Mesenchymal stem cell (in vitro differentiated cells and primary cell): ENCODE measurements at places on chromosomes 3 and 15.

- DNase-seq: no peak
Observed at GRCh38 chr15:101246824-101247745, 4.8 kb downstream of the CHSY1 start.

- no peak for DNase-seq
Observed at GRCh38 chr3:58120075-58120812, 90.5 kb downstream of the DNASE1L3 start.

GRCh38 chr3:176935194-176935888 is 261.9 kb downstream of the TBL1XR1 start:
- DNase-seq: no peak

DNA sequence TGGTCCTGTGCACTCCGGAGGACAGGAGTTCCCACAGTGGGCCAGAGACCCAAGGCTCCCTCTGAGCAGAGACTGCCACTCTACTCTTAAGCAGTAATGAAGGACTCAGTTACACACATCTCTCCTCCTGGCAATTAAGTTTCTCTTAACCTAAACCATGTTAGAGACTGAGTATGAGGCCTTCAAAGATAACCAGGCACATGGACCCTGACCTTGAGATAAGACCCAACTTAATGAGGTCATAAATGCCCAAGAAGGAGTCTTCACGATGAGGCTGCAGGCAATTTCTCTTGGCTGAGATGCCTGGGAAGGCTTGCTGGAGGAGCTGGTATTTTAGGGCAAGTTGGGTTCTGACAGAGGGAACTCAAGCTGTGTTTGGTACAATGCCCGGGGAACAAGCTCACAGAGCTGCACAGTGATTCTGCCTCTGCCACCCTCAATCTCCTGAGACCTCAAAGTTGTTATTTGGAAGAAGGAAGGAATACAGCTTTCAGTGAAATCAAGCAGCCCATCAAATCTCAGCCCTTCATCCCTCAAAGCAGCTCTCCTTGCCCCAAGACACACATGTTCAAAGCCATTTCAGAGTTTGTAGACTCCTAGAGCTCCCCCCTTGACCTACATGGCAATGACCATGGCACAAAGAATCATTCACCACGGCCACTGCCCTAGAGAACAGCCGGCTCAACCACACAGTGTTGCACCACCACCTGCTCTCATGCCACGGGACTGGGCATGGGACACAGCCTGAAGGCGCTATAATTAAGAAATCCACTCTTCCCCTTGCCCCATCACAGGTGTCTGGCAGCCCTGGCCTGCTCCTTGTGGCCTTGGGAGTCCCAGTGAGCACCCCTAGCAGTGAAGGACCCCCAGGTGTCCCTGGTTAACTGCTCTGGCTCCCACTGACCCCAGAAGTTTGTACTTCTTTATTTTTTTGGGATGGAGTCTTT is 7.1 kb downstream of the RMDN3 start:
- DNase-seq: no peak

DNA sequence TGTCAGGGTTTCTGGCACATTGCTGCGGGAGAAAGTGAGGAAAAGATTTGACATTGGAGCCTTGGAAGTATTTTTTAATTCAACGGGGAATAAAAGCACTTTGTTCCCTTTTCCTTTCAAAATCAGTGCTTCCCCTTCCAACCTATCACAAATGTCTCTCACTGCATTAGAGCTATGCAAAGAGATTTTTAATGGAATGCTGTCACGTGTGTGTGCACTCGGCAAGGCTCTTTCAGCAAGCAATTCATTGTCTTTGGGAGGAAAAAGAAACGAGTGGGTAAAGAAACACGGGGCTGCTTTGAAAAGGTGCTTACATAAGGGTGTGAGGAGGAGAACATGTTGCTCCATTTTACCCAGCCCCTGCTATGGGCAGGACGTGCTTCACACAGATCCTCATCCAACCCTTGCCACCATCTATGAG is 490.4 kb upstream of the PROK2 start:
- DNase-seq: no peak

- DNase-seq: no peak
Observed at GRCh38 chr15:49236869-49237268, 66.8 kb downstream of the GALK2 start.

- no peak for DNase-seq
Observed at GRCh38 chr3:82208002-82208710, 446.7 kb upstream of the GBE1 start.

DNA sequence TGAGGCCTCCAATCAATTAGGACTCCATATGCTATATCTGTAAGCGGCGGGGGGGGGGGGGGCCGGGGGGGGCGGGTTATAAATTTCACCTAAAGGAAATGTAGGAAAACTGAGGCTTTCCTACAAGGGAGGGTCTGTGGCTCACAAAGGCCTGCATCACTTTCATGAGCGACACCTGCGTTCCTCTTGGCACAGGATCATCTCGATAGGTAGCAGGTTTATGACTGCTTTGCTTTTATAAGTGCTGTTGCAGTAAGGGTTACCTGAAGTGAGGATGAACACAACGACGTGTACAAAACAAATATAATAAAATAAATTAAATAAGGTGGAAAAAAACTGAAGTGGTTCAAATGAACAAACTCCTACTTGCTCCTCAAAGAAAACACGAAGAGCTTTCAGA is 194.3 kb downstream of the FOXP1 start:
- DNase-seq: no peak

- DNase-seq: no peak
Observed at GRCh38 chr3:194136519-194137007, 615 bp downstream of the HES1 start.

DNA sequence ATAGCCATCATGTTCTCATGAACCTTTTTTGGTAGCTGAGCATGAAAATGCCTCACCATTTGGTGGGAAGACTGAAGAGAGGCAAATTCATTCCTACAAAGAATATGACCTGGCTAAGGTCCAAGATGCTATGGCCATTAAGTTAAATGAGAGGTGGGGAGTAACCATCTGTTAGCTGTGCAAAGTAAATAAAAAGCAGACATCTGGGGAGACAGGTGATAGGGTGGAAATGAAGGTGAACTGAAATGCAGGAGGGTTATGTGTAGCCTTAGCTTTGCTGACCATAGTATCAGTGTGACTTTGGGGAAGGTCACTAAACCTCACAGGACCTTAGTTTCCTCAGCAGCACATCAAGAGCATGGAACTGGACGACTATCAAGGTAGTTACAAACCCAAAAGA is 111.0 kb upstream of the STRIT1 start:
- DNase-seq: no peak

DNA sequence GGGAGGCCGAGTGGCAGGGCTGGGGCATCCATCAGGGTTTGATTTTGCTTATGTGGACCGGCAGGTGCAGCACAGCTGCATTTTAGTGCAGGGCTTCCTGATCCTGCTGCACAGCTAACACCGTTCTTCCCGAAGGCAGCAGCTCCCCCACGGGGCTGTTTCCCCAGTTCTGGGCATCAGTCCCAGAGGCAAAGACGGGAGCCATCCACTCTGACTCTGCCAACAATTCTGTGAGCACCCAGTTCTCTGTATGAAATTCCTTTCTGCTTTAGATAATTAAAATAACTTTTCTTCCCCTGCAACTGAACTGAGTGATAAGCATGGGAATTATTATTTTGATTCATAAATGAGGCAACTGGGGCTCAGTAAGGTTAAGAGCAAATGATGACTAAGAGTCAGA is 262.9 kb upstream of the ATP10A start:
- DNase-seq: no peak

- no peak for DNase-seq
Observed at GRCh38 chr3:27561576-27561975, 77.4 kb upstream of the SLC4A7 start.

- DNase-seq: peak; percentile 98
Observed at GRCh38 chr3:52240059-52240885, 1.3 kb upstream of the TWF2 start.

GRCh38 chr3:146491303-146491702 is 21.9 kb upstream of the PLSCR2 start:
- peak; percentile 33 for DNase-seq

DNA sequence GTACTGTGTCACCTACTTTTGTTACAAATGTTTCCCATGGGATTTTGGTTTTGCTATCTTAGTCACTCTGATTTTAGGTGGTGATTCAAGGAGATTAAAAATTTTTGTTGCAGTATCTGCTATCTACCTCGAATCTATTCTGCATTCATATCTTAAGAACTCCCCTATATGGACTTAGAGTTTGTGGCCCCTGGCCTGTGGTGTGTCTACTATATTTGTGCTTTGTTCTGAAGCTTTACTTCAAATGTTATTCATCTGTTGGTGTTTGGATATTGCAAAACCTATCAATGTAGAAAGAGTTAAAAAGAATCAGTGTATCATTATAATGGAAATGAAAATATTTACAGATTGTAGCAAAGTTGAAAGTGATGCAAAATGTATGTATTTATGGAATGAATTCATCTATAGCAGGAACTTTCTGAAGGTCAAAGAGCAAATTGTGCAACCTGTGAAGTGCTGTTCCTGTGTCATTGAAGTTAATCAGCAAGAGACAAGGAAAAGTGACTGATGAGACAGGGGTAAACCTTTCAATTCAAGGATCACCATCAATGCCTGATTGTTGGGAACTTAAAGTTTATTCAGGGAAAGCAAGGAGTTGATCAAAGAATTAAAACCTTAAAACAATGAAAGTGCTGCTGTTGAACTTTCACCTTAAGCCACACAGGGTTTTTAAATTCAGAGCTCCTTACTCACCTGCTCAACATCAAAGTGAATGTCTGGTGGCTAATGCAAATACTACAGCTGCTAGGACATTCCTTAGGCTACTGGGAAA is 71.0 kb downstream of the SLMAP start:
- DNase-seq: no peak

- DNase-seq: no peak
Observed at GRCh38 chr3:195708061-195708460, 12.7 kb upstream of the MUC20 start.

GRCh38 chr3:42028474-42028873 is 62.7 kb upstream of the TRAK1 start:
- no peak for DNase-seq

GRCh38 chr3:148930752-148931151 is 60.6 kb upstream of the GYG1 start:
- no peak for DNase-seq

GRCh38 chr3:190585805-190586630 is 72.1 kb downstream of the IL1RAP start:
- peak; percentile 97 for DNase-seq

- no peak for DNase-seq
Observed at GRCh38 chr3:155646669-155647068, 98.2 kb downstream of the PLCH1 start.

GRCh38 chr3:13261892-13262291 is 158.2 kb downstream of the NUP210 start:
- DNase-seq: no peak

DNA sequence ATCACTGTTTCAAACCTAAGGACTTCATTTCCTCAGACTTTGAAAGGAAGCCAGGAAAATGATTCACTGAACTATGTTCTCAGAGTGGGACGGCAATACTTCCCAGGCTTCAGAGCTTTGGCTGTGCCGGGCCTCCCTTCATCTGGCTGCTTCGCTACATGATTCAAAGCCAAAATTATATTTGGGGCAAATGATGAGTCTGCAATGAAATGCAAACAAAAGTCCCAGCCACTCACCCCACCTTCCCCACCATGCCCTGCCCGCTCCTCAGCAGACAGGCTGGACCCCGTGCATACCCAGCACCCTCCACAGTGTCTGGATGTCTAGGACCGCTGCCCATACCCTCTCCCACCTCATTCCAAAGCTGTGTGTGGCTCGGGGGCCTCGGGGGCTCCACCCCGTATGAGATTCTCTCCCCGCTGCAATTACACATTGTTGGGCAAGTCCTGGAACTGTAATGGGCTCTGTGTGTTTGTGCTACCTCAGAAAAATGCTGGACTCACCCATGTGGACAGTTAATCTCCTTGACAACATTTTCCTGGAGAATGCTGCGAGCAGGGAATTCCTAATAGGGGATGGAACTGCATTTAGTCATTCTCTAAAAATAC is 32.2 kb downstream of the ATP10A start:
- DNase-seq: peak; percentile 64

GRCh38 chr3:159609625-159610024 is 379.0 kb upstream of the IL12A start:
- no peak for DNase-seq

DNA sequence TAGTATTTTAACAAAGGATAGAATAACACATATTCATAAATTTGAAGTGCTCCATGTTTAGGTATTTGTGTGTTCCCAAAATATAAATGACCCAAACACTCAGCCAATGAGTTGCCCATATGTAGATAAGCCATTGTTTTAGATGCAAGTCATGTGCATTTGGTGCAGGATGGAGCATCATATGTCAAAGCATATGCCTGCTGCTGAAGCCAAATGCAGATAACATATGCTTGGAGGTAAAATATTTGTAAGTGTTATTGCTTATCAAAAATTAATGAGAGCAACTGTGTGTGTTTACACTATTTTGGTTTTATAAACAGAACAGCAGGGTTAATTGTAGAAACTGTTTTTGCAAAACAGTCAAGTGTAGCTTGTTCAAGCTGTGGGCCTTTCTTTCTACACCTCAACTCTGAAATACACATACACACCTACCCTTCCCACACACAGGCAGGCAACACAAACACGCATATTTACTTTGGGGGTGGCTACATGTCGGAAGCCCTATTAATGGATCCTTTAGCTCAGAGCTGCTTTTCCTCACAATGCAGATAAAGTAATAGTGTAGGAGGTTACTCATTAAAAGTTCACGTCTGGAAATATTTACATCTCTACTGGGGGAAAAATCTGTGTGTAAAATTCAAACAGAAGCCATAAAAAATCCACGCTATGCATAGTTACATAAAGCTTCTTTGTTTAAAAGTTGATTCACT is 521.4 kb downstream of the ZNF385D start:
- no peak for DNase-seq

- peak; percentile 42 for DNase-seq
Observed at GRCh38 chr15:42286445-42287029, 13.3 kb upstream of the TMEM87A start.

- DNase-seq: peak; percentile 47
Observed at GRCh38 chr15:96268442-96269204, 61.9 kb upstream of the NR2F2 start.
